ENCODE measurements at places on chromosomes 12 and 14.

DNA sequence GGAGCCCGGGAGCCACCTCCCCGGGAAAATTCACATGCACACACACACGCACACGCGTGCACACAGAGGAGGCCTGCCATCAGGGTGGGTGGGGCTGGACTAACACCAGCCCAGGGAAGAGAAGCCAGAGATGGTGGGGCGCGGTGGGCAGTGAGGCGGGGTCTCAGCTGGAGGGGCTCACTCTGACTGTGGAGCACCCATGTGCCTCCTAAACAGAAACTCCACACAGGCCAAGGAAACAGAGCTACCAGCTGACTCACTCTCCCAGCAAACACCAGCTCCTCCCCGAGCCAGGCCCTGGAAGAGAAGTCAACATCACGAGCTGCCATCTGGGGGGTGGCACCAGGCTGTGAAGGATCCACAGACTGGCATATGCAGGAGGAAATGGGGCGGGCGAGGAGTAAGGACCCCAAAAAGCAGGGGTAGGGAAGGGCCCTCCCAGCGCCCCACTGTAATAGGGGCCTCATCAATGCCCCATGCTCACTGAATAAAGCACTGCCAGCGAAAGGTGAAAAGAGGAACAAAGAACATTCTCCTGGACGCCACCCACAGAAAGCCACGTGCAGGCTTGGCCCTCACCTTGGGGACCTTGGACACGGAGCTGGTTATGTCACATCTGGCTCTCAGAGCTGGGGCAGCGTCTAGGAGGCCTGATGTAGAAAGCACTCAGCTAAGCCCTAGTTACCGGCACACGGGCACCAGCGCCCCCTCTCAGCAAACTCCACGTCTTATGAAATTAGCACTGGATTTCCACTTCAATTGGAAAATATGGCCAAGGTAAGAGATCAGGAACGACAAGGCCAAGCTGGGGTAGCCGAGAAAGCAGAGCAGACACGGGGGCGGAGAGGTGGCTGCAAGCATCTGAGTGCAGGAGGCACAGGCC, 8.4 kb upstream of the INF2 start:
- no peak for DNase-seq

DNA sequence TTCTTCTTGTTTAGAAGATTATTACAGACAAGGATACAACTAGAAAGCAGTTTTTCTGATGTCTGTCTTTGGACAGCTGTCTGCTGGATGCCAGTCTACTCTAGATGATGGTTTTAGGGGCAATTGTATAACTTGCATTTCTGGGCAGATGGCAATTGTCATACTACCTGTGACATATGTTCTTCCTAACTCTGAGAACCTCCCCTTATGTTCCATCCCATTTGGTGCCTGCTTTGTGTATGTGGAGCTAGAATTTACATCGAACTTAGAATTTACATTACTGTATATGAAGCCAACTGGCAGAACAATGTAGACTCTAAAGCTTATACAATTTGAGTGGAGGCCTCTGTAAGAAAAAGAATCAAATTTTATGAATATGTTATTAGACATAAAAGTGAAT, 430.2 kb upstream of the SEL1L start:
- DNase-seq, result no peak

DNA sequence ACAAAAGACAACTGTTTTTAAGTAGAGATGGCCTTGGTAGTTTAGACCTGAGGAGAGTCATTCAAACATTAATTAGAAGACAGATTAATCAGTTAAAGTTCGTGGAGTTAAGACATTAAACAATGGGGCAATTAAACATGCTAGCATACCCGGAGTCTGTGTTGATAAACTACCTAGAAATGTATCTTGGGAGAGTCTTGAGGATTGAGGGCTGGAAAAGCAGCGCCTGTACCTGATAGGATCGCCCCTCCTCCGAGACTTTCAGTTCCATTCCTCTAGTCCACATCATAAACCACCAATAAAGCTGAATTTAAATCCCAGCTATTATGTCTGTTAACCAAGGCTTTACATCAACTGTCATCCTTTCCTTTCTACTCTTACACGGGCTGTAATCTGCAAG, 1.0 kb upstream of the KRAS start:
- no peak for DNase-seq

GRCh38 chr14:104134061-104134965, 4.1 kb upstream of the KIF26A start:
- DNase-seq, result no peak

DNA sequence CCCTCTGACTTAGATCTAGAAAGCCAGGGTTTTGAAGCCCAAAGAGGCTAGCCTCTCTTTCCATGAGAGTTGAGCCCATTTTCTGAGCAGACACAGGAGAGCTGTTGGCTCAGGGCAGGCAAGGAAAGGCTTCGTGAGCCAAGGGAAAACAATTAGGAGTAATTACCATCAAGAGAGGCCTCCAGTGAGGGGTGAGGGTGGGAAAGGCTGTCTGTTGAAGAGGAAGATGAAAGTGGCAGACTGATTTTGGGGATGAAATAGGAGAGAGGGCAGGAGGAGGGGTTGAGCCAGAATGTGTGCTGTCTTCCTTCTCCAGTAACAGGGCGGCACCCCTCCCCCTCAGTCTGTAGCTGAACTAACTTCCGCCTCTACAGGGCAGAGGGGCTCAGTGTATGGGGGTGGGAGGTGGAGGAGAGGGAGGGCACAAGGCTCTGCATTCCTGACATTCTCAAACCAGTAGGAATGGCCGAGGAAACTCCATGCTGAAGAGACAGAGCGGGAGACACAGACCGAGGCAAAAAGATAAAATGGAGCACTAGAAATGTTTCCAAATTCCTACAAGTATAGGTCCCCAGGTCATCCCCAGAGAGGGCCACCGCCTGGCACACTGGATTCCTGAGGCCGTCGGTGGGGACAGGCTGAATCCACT, 33.1 kb upstream of the COL2A1 start:
- DNase-seq, result peak; percentile 18

GRCh38 chr14:39488600-39488999, 56.4 kb upstream of the FBXO33 start:
- DNase-seq, result no peak

- DNase-seq, result no peak
These were observed 115.9 kb downstream of the UNC79 start for GRCh38 chr14:93546642-93547041.

DNA sequence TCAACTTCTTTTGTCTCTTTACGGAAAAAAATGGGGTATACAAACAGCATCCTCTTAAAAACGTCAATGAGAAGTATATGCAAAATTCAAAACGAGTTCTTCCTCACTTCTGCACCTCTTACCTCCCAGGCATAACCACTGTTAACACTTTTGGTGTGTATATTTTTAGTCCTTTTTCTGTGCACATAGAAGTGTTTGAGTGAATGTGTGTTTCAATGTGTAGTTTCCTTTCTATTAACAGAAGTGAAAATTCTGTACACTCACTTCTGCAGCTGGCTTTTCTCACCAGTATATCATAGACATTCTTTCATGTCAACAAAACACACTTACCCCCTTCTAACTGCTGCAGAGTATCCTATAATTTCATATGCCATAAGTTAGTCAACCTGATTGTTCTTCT, 5.4 kb downstream of the UBR7 start:
- DNase-seq, result no peak

DNA sequence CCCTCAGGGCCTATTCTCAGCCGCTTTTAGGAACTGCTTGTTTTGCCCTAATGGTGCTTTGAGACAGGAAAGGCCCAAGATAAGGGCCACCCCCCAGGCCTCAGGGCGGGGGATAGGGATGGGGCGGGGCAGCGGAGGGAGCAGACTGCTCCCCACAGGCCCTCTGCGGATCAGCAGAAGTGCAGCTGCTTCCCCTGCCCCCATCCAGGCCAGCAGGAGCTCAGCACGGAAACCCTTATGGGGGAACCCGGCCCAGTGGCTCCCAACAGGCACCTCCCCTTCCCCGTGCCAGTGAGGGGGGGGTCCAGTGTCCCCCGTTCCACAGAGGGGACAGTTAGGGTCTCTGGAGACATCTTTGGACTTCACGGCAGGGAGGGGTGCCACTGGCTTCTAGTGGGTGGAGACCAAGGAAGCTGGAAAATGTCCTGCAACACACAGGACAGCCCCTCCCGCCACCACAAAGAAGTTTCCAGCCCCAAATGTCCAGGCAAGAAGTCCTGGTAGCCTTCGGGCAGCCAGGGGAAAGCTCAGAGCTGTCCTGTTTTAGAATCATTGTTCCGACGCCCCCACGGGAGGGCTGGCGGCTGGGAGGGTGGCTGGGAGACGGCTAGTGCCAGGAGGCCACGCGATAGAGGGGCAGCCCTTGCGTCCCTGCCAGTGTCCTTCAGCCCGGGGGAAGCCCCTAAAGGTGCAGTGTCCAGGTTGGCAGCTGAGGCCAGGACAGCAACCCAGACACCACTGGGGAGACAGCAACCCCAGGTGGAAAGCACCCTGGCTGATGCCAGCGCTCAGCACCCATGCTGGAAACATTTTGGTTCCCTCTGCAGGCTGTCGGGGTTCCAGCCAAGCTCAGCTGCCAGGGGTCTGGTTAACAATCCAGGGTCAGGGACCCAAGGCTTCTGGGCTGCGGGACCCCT, 10.4 kb upstream of the GPR132 start:
- DNase-seq, result no peak

DNA sequence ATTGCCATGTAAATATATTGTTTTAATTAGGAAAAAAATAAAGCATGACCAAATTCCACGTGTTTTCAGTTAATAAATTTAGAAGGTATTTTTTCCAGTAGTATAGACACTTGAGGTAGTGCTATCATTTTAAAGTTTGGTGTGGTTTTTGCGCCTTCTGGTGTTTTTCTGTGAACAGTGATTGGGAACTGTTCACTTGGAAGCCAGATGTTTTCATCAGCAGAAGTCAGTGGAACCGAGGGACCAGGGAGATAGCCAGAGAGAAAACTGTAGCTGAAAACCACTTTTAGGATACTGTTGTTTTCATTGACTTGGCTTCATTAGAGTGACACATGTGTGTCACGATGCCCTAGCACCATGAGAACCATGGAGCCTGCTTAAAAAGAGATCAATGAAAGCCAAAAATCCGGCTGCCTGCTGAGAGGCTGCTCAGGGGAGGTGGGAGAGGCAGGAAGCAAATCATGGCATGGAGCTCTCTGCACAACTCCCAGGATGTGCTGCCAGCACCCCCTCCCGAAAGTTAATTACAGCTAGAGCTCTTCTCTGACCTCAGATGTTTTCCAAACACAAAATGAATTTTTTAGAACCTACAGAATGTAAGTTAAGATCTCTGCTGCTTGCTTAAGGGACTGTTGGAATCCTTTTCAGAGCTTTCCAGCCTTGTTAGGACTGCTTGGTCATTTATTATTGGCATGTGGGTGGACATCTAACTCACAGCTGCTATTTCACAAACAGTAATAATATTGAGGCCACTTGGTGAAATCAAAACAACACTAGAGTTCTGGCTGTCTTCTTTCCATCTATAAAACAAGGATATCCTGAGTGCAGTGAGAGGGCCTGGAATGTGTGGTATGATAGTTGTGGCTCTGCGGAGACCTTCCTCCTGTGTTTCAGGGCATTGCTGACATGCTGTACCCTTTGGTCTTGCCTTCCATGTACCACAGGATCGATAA, 192.3 kb downstream of the ANO4 start:
- DNase-seq, result peak; percentile 16

- DNase-seq, result no peak
These were observed 994.7 kb downstream of the VRK1 start for GRCh38 chr14:97791906-97792305.

DNA sequence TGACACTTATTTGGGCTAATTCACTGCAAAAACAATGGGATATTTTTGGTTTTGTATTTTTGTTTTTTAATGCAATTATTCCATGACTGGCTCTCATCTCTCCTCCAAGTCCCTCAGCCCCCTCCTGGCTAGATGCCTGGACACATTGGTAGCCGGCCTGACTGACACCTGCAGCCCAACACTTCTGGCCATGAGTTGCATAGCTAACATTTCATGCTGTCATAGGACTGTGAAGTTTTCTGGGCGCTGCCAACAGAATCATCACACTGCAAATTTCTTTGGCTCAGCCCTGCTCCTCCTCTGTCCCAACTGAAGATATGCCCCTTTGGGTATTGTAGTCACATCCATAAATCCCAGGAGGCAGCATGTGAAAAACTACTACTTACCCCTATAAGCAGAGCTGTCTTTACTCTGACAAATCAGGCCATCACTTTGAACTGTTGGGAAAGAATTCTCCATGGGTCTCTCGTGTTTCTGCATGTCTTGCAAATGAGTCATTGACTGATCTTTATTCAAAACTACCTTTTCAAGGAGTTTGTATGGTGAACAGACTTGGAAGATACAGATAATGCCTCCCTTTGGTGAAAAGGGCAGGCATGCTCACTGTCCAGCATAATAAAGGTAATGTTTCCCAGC, 126.7 kb upstream of the LGR5 start:
- no peak for DNase-seq

- DNase-seq, result no peak
These were observed 1538.3 kb upstream of the SEL1L start for GRCh38 chr14:83071888-83072501.

DNA sequence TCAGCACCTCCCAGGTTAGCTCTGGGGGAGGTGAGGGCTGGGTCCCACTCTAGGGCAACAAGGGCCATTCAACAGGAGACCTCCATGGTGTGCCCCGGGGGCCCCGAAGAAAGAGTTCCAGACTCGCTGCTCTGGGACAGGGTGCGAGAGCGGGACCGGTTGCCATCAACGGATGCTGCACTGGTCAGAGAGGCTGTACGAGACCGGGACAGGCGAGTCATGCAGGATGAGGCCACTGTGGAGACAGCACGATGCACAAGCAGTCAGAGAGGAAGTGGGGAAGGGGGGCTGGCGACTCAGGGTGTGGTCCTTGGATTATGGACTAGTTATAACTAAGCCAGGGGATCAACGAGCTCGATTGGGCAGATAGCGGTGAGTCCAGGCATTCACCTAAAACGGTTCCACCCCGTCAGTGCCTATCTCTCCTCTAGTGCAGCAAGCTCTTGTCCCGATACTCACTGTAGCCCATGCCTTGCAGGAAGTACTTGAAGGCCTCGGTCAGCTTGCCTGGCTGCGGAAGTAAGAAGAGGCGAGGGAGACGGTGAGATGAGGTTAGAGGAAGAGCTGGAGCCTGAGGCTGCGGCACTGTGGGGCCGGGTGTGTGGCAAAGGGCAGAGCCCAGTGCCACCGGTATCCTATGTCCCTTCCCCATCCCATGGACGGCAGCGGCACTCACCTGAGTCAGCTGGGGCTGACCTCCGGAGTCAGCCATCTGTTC, 7.2 kb downstream of the NDRG2 start:
- no peak for DNase-seq

GRCh38 chr12:66500841-66501240, 178.0 kb downstream of the GRIP1 start:
- no peak for DNase-seq

DNA sequence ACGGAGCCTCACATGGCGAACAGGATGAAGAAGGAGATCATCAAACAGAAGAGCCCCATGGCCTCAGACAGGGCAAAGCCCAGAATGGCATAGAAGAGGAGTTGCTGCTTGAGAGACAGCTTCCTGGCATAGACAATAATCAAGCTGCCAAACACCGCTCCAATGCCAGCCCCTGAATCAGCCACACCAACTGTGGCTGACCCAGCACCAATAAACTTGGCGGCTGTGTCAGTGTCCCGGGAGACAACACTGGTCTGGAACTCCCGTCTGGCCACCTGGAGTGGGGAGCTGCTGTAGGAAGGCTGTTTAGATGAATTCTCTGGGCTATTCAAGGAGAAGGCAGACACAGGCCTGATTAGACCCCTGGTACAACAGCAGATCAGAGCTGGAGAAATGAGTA, 100.1 kb downstream of the HEATR5A start:
- DNase-seq, result no peak

- no peak for DNase-seq
These were observed 3.8 kb downstream of the MTHFD1 start for GRCh38 chr14:64391986-64392385.

- DNase-seq, result no peak
These were observed 31.3 kb upstream of the LALBA start for GRCh38 chr12:48601013-48601756.

GRCh38 chr14:36301159-36301558, 19.3 kb downstream of the MBIP start:
- DNase-seq, result no peak

All from AG04450 (cell line).